ENCODE measurements at places on chromosomes 6 and 20.

DNA sequence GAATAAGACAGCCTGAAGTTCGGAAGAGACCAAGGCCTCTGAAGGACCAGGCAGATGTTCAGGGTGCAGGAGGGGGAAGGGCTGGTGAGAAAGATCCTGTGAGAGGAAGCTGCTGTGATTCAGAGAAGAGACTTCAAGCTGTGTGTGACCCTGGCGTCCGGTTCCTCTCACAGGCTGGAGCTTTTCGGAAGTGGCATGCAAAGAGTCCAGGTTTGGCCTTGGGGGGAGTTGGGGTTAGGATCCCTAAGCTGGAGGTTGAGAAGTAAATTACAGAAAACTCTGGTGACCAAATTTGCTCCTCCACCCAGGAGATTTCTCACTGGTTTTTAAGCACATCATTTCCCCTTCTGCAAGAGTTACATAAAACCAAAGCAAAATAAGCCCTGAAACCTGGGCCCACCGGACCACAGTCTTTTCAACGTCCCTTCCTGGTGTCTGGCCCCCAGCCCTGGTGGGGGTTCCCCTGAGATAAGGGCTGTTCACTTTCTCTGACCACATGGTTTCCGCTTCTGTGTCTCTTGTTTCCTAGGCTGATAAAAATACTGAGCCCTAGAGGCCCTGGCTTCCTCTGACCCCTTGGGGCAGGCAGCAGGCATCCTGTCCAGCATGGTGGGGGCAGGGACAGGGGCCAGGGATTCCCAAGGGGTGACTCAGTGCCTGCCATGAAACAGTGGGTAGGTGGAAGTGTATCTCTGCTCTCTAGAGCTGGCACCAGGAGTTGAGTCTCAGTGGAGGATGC lies 12.0 kb upstream of the LTA start:
- no peaks in the 10 kb centered on the region for H3K36me3 ChIP-seq
- peak; percentile 83 for DNase-seq
- peak overlapping the region; percentile 80 for H3K27ac ChIP-seq

GRCh38 chr6:160917572-160917971 lies 74.0 kb upstream of the MAP3K4 start:
- no peak for DNase-seq
- no peak overlapping the region for H3K4me3 ChIP-seq
- no peaks in the 10 kb centered on the region for H3K4me1 ChIP-seq
- H3K27me3 ChIP-seq: no peaks in the 10 kb centered on the region
- H3K36me3 ChIP-seq: no peaks in the 10 kb centered on the region

GRCh38 chr20:28562510-28562898 lies 2695.0 kb upstream of the DEFB115 start:
- H3K4me1 ChIP-seq: no peaks in the 10 kb centered on the region
- no peak overlapping the region for H3K4me3 ChIP-seq
- H3K27ac ChIP-seq: no peak overlapping the region

- H3K4me1 ChIP-seq: peaks cover 8% of the 10 kb centered on the region
- H3K27me3 ChIP-seq: no peaks in the 10 kb centered on the region
- DNase-seq: peak; percentile 28
- no peaks in the 10 kb centered on the region for H3K36me3 ChIP-seq
- no peak overlapping the region for H3K27ac ChIP-seq
Observed at GRCh38 chr6:129893640-129894039, 32.5 kb upstream of the TMEM244 start.
